Stimulated activated CD4-positive, alpha-beta T cell treated with anti-CD3 and anti-CD28 coated beads, Interleukin-1b, Interleukin-23, amount 100 ng/mL, for 1 hour (primary cell): ENCODE measurements at places on chromosomes 11 and 22.

GRCh38 chr11:6755303-6755952, 16.3 kb downstream of the OR2AG2 start:
- DNase-seq, result no peak

GRCh38 chr11:3009481-3009880, 17.4 kb upstream of the NAP1L4 start:
- DNase-seq, result no peak

GRCh38 chr11:62020661-62021060, 53.2 kb upstream of the FTH1 start:
- no peak for DNase-seq

DNA sequence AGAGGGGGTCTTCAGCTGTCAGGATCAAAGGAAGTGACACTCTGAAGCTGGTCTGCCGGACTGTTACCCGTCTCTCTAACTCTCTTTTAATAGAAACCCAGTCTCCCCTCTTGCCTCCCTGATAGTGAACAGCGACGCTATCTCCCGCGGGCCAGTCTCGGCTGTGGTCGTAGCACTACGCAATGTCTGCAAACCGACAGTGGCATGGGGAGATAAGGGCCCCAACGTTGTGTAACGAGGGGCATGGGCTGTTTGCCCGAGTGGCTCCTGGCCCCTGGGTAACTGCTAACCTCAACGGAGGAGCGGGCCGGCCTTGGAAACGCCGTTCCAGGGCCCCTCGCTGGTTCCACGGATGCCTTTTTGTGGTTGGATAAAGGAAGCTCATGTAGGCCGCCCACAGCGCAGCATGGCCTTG, 23.3 kb downstream of the ZBTB16 start:
- DNase-seq, result no peak

DNA sequence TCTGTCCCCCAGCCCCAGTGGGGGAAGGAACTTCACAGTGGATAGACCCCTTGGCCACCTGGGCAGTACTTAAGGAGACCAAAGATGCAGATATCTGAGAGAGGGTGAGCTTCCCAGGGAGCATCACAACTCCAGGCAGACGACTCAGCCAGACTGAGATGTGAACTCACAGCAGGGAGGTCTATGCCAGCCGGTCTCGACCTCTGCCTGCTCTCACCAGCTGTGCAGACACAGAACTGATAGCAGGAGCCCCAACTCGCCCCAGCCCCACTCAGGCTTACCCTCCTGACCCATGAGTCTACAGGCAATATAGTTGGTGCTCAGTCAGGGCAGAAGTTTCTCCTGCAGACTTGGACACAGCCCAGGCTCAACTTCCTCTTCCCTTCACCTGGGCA, 29.7 kb upstream of the ACCSL start:
- no peak for DNase-seq

DNA sequence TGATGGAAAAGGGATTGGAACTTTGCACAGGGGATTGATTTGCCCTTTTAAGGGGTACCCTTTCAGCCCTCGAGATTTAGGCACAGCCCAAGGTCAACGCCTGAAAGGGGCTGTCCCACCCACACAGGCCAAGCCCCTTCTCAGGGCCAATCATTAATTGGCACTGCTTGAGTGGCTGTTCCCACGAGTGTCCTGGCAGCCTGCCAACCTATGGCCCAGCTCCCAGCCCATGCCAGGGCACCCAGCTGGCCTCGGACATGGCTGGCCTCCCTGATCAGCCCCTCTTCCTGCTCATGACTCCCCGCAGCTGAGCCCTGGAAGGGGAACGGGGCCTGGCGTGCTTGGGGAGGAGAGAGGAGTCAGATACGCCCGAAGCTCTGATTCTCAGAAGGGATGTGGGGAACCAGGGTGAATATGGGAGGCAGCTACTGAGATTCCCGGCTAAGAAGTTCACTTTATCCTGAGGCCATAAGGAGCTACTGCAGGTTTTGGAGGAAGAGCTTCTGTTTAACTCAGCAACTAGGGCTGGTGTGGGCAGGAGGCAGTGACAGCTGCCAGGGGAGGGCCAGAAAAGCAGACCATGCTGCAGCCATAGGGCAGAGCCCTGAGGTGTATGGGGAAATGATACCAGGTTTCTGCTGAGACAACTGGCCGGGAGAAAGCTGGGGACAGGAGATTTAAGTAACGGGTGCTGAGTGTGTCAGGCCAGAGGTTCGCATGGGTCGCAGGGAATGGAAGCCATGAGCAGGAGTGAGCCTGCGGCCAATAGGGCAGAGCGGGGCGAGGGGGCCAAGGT, 30.0 kb downstream of the WNT7B start:
- DNase-seq, result no peak

- no peak for DNase-seq
Observed at GRCh38 chr22:48380016-48380665, 1447.5 kb downstream of the BRD1 start.

GRCh38 chr22:32979606-32980005, 78.6 kb downstream of the SYN3 start:
- no peak for DNase-seq

- peak; percentile 31 for DNase-seq
Observed at GRCh38 chr11:93740730-93741093, 583 bp downstream of the TAF1D start.

DNA sequence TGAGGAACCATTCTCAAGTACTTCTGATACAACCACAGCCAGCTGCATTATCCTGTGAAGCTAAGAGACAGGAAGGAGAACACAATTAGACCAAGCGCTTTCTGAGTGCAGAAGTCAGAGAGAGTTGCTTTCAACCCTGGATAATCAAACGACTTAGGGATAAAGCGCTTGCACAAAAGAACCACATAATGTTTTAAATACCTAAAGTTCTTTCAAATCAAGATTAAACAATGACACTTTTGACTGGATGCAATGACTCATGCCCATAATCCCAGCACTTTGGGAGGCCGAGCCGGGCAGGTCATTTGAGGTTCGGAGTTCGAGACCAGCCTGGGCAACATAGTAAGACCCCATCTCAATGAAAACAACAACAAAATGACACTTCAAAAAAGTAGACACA, 145.1 kb downstream of the SWAP70 start:
- DNase-seq, result no peak

- no peak for DNase-seq
Observed at GRCh38 chr11:47350315-47350714, 2.2 kb downstream of the MYBPC3 start.

DNA sequence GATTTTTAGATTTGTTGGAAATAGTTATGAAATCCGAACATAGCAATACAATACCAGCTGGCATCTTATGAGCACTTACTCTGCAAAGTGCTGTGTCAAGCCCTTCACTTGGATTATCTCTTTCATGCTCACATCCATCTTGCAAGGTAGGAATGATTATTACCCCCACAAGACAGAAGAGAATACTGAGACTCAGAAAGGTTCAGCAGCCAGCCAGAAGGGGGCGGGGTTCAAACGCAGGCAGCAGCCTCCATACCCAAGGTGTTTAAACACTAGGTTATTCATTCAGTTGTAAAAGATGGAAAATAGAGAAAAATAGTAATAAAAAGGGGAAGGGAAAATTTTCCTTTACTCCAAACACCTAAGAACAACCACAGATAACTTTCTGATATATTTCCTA, 158.5 kb downstream of the CCDC34 start:
- DNase-seq, result no peak

- DNase-seq, result no peak
Observed at GRCh38 chr11:79744941-79745340, 304.1 kb upstream of the TENM4 start.

DNA sequence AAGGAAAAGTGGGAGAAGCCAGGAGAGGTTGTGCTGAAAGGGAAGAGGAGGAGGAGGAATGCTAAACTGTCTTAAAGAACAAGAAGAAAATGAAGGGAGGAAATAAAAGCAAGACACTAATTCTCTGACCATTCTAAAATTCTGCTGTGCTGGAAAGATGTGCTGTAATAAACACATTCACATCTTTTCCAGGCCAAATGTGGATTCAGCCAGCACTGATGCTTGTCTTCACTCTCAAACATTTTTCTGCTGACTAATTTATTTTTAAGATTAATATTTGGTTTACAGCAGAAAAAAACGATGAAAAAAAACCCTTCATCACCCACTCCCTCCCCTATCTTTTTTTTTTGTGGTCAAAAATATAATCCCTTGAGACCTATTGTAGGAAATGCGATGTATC, 223.6 kb downstream of the SWAP70 start:
- DNase-seq, result no peak

DNA sequence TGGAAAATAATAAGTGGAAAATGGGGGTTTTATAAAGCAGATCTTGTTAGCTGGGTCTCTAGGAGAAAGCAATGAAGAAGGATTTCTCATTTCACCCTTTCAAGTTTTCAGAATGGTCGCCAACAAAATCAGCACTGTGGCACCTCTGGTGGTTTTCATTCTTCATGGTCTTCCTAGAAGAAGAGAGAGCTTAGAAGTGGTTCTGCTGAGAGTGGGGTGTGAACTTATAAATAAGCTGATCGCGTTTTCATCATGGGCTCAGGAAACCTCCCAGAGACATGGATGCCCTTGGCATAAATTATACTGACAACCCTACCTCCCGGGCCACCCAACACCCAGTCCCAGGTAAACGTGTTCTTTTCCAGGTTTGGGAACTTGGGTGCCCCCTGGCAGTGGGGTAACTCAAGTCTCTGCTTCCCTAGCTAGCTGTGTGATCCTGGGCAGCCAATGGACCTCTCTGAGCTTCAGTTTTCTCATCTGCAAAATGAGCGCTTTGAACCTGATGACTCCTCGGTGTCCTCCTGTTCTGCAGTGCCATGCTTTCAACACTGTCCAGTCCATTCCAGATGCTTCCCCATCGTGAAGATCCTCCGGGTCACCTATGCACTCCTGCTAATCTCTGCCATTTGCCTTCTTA, 72.6 kb upstream of the GRAMD1B start:
- no peak for DNase-seq

DNA sequence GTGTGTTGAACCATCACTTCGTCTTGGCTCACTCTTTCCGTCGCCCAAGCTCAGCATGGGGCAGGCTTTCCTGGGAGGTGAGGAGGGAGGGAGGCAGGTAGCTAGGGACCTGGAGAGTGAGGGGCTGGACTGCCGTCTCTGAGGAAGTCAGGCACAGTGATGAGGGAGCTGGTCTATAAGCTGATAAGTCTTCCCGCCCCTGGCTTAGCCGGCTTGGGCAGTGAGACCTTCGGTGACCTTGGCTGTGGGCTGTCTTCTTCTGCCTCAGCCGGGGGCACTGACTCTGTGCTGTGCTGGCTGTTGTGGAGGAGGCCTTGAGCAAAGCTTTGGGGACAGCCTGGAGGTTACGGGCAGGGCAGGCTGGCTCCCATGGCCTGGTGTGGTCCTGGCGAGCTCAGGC, 18.7 kb downstream of the GNAZ start:
- DNase-seq, result no peak

GRCh38 chr11:78957476-78958245, 383.0 kb upstream of the NARS2 start:
- no peak for DNase-seq

- no peak for DNase-seq
Observed at GRCh38 chr11:73126804-73127480, 15.2 kb downstream of the FCHSD2 start.

DNA sequence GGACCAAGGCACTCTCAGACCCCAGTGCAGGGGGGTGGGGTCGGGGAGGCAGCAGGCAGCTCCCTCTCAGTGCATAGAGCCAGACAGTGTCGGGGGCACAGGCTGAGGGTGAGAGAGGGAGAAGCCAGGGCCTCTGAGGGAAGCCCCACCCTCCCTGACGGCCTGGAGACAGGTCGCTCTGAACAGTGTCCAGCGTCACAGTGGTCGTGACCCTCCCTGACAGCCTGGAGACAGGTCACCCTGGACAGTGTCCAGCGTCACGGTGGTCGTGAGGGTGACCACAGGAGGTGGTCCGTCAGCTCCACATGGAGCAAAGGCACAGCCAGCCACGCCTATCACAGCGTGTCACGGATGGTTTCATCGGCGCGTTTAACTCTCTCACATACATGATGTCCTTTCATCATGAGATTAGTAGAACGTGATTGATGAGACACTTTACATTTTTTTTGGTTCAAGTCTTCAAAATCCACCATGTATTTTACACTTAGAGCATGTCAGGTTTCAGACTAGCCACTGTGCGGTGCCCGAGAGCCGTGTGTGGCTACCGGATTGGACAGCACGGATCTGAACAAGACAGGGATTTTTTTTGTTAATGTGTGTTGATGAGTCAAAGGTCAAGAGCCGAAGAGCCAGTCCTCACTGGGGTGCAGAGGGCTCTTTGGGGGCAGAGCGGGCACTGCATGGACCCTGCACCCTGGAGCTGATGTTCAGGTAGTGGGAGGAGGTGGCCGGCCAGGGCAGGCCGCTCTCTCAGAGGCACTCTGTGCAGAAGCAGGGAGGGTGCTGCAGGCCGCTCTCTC, 23.9 kb upstream of the PANX2 start:
- DNase-seq, result no peak

DNA sequence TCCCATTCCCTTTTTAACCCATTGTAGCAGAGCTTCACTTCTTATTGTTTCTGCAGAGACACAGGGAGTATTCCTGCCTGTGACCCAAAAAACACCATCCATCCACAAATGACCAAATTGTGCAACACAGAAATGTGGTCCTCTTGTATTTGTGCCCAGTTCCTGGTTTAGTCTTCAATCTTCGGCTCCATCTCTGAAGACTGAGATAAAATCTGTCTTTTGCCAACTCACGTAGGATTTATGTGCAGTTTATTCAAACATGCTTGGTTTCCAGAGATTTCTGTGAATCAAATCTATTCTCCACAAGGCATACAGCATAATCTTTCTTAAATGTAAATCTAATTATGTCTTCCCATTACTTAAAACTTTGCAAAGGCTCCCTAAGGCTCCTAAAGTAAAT, 307.0 kb downstream of the AASDHPPT start:
- DNase-seq, result no peak

GRCh38 chr11:120539667-120540369, 28.3 kb downstream of the GRIK4 start:
- DNase-seq, result no peak

DNA sequence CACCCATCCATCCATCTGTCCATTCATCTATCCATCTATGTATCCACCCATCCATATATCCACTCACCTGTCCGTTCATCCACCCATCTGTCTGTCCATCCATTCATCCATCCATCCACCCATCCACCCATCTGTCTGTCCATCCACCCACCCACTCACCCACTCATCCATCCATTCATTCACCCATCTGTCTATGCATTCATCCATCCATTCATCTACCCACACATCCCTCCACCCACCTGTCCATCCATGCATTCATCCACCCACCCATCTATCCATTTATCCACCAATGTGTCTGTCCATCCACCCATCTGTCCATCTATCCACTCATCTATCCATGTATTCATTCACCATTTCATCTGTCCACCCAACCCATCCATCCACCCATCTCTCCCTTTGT, 33.3 kb downstream of the NADSYN1 start:
- DNase-seq, result no peak

GRCh38 chr11:61800331-61801281, 7.9 kb downstream of the FEN1 start:
- no peak for DNase-seq
